Stimulated activated CD8-positive, alpha-beta memory T cell treated with anti-CD3 and anti-CD28 coated beads, Interleukin-4, amount 100 ng/mL, for 1 hour (primary cell): ENCODE measurements at places on chromosomes 13 and 19.

DNA sequence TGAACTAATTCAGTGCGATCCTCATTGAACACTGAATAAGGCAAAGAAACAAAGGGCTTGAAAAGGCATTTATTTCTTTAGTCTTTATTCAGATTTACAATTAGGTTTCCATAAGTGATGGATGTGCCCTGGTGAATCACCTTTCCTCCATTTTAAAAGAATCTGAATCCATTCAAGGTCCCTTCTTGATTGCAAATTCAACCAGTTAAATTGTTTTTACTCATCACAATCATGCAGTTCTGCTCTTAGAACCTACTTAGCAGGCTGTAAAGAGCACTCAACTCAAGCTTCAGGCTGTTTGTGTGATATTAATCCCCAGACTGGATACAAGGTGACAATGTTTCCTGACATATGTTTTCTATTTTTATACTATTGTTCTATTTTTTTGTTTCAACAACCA is 321.0 kb downstream of the TBC1D4 start:
- DNase-seq, result no peak

DNA sequence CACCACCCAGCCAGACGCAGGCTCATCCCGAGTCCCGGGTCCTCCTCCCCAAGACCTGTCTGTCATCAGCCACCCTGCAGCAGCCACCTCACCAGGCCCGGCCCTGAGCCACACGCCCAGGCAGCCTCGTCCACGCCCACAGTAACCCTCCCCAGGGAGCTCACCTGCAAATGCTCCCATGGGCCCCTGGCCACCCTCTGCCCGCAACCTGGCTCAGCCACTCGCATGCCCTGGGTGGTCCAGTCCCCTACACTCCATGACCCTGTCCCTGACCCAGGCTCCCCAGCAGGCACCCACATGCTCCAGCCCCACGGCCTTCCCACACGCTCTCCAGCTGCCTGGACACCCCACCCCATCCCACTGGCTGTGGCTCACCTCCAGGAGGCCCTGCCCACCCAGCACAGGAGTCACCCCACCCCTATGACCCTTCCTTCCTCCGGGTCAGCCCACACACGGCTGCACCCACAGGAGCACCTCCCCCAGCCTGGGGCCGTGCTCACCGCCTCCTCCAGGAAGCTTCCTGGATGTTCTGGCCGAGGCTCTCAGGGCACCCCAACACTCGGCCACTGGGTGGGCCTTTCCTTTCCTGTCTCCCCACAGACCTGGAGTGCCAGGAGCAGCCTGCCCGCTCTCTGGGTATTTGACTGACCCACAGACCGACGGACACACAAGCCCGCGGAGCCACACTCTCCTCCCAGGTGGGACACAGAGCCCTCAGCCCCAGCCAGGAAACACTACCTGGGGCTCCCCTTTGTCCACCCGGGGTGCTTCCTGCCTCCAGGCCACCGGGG is 3.6 kb downstream of the TMEM259 start:
- no peak for DNase-seq

DNA sequence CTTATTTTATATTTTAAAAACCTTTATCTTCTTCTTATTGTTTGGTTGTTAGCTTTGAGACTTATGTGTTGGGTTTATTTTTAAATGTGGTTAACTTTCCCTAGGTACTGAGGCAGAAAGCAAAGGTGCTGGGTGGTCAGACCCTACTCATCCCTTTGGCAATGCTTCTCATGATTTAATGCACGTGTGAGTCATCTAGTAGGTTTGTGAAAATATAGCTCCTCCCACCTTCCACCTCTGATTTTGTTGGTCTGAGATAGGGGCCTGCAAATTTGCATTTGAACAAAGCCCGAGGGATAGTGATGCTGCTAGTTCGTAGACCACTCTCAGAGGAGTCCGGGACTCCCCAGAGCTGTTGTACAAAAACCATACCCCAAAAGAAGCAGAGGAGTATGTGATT is 771.3 kb upstream of the ARGLU1 start:
- DNase-seq, result no peak

DNA sequence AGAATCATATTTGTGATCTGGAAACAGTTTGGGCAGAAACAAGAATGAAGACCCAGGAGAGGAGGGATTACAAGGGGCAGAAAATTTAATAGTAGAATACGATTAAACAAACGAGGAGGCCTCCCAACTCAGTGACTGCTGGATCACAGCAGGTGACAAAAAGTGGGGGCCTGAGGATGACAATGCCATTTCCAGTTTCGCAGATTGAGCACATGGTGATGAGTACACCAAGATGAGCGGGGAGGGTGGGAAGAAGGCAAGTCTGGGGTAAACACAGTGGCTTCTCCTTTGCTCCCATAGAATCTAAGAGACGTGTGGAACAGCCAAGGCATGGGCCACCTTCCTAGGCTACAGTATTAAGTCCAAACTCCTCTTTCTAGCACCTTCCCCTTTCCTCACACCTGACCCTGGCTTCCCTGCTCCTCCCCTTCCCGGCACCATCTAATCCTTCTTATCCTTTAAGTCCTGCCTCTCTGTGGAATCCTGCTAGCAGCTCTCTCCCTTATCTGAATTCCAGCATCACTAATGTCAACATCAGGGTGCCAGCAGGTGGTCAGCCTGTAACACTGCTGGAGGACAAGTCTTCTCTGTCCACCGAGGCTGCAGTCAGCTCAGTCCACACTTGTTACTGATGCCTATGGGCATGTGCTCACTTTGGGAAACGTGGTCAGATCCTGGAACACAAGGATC is 13.5 kb downstream of the ATP7B start:
- DNase-seq, result no peak

DNA sequence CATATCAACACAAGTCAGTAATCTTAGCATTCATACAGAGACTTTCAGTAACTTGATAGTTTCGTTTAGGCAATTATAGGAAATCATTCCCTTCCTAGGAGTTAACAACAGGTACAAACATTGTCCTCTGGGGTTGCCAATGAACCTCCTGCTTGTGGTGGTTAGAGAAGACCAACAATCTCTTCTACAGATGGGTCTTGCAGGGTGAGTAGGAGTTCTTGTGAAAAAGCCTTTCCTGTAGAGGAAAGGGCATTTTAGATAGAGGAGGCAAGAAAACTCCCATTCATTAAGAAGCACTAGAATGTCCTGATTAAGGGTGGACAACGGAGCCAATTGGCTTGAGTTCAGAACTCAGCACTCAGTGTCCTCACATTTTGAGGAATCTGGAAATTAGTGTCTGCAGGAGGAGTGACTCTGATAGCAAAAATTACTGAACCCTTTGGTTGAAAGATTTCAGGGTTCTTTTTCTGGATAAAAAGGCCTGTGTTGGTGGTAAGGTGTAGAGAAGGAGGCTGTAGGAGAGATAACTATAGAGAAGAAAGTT is 4.2 kb downstream of the WDFY2 start:
- no peak for DNase-seq

- DNase-seq, result no peak
These were observed 56.1 kb downstream of the CHST8 start for GRCh38 chr19:33677745-33678426.

DNA sequence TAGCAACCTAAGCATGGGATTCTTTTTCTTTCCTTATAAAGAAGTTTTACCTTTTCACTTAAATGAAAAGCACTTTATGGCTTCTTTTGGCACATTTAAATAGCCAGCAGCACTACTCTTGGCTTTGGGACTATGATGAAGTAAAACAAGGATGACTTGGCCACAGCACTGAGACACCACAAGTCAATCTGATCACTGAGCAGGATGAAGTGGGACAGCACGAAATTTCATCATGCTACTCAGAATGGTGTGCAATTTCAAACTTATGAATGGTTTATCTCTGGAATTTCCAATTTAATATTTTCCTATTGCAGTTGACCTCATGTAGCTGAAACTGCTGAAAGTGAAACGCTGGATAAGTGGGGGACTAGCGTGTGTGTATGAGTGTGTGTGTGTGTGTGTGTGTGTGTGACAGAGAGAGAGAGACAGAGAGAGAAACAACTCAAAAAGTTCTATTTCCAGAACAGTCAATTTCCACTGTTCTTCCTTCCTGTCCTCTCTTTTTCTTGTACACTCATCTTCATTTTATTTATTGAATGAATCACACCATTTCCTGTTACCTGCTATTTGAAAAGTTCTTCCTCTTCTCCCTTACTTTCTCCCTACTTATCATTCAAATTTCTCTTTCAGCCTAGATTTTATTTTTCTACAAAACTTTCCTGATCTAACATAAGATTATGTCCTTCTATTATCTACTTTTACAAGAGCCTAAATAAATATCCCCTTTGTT is 414.2 kb upstream of the MIR17HG start:
- no peak for DNase-seq

DNA sequence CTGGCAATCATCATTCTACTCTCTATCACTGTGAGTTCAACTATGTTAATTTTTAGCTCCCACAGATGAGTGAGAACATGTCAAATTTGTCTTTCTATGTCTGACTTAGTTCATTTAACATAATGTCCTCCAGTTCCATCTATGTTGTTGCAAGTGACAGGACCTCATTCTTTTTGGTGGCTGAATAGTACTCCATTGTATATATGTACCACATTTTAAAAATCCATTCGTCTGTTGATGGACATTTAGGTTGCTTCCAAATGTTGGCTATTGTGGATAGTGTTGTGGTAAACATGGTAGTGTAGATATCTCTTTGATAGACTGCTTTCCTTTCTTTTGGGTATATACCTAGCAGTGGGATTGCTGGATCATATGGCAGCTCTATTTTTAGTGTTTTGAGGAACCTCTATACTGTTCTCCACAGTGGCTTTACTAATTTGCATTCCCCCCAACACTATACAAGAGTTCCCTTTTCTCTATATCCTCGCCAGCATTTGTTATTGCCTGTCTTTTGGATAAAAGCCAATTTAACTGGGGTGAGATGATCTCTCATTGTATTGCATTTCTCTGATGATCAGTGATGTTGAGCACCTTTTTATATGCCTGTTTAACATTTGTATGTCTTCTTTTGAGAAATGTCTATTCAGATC is 124.1 kb downstream of the PCCA start:
- no peak for DNase-seq

DNA sequence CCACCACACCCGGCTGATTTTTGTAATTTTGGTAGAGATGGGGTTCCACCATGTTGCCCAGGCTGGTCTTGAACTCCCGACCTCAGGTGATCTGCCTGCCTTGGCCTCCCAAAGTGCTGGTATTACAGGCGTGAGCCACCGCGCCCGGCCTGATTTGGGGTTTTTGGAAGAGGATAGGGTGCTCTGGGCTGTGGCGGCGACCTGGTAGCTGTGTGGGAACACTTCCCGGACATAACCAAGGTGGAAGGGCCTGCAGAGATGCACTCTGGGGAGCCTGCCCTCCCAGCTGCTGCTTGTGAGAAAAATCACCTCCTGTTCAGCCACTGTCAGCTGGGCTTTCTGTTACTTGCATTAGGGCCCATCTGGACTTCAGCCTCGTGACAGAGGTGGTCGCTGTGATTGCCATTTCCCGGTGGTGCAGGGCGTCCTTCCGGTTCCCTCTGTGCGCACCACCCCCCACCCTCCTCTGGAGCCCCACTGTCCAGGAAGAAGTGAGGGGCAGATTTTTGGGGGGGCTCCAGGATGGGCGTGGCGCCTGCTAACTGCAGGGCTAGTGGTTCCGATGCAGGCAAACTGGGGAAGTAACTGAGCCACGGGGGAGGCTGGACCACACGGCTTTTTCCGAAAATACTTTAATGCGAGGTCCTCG is 7.5 kb downstream of the IL4I1 start:
- no peak for DNase-seq

- no peak for DNase-seq
These were observed 4.4 kb upstream of the LTBP4 start for GRCh38 chr19:40596608-40597328.

DNA sequence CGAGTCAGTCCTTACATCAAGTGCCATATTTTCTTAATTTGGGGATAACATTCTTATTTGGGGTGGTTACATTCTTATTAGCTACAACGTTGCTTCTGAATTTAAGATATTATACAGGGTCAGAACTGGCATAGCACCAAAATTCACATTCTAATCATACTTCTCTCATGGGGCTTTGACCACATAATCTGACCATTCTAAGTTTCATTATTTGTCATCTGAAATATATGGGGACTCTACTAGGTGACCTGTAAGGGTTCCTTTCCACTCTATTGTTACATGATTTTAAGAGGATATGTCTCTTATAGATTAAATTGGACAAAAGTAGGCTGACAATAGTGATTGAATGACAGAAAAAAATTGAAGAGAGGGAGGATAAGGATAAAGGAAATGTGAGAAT is 536.5 kb downstream of the KCTD12 start:
- DNase-seq, result no peak

GRCh38 chr19:1997353-1998233 is 17.9 kb downstream of the BTBD2 start:
- no peak for DNase-seq

GRCh38 chr13:66585669-66586203 is 644.4 kb downstream of the PCDH9 start:
- no peak for DNase-seq

GRCh38 chr13:20980899-20981298 is 78.4 kb upstream of the XPO4 start:
- no peak for DNase-seq

- DNase-seq, result no peak
These were observed 7.4 kb downstream of the HPN start for GRCh38 chr19:35048911-35049411.

- no peak for DNase-seq
These were observed 1.0 kb upstream of the GTF2F1 start for GRCh38 chr19:6393983-6394412.

DNA sequence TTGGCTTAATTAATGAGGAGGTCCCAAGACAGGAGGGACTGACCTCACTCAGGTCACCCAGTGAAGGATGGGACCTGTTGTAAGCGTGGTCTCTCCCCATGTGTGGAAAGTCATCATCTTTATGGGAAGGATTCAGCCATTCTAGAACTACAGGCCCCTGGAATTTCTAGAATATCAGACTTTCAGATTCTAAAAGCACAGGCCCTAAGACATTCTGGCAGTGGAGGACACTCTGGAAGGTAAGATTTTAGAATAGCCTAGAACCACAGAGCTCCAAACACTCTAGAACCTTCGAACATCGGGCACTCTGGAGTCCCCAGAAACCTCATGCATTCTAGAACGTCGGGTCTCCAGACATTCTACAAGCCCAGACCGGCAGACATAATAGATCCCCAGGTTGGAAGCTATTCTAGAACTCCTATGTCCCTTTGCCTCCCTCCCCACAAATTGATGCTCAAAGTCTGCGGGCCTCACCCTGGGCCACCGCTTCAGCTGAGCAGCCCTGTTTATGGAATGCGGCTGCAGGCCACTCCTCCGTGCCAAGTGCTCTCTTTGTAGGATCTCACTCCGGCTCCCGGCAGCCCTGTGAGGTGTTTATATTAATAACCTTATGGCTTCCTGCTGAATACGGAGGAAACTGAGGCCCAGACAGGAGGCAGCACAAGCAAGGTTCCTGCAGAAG is 1.9 kb upstream of the KLK15 start:
- no peak for DNase-seq

GRCh38 chr19:13797870-13798269 is 2.6 kb downstream of the ZSWIM4 start:
- DNase-seq, result no peak

DNA sequence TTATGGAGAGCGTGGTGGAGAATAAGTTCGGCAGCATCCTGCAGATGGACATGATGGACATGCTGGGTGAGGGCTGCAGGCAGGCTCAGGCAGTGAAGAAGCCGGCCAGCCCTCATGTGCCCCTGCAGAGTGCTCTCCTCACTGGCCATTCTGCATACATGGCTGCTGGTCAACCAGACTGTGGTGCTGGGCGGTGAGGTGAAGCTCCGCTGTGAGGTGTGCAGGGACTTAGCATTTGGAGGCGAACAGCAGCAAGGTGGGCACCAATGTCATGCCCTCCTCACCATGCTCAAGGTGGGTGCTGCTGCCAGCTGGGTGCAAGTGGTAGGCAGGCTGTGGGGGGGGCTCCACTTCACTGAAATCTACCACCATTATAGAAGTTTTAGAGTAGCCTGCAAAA is 5.7 kb upstream of the ZNF492 start:
- no peak for DNase-seq
